ENCODE measurements at places on chromosomes 3 and 15. TPM values are rescaled to one million over a fixed set of nuclear protein-coding genes. Genes with fewer than 3 reads are reported as not detected.

GRCh38 chr15:70057931-70058641 is 39.6 kb downstream of the TLE3 start:
- no peak for DNase-seq

DNA sequence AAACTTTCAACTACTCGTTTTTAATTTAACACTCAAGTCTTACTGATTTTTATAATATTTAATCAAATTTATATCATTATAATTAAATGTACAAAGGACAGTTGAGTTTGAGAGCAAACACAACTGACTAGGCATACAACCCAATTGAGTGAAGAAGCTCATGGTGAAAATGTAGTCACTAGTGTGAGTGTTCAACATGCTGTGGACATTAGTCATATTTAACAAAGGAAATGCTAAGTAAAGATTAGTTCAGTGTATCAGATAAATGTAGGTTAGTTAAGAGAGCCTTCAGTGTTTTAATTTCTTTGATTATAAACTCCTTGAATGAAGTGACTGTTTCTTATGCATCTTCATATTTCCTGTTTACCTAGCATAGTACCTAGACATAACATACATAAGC is 444.2 kb upstream of the GOLIM4 start:
- peak; percentile 23 for DNase-seq

DNA sequence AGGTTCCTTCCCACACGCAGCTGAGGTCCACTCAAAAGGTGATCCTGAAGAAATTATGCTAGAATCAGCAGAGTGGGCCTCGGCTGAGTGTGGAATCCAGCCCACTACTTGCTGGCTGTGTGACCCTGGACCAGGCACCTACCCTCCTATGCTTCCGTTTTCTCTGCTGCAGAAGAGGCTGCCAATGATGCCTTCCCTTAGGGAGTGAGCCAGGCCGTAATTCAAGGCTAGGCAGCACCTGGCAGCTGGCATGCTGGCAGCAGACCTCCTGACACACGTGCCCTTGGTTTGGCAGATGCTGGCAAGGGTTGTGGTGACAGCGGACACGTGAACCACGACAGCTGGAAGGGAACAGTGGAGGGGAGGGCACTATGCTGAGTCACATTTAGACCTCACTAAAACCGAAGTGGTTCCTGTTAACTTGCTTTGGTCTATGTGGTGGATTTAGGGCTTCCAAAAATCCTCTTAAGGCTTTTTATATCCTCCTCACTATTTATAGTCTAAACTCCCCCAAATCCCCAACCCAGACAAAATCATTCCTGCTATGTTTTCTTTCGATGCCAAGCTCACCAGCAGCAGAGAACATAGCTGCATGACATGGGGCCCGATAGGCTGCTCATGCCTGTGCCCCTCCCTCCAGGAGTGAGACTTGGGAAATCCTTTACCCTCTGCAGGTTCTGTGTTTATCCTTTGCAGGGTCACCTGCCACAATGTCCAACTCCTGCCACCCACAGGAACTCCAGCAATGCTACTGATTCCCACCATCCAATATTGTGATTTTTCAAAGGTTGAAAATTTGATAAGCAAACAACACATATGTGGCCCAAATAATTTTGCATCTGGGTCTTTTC is 10.6 kb upstream of the PCSK6 start:
- DNase-seq: no peak

DNA sequence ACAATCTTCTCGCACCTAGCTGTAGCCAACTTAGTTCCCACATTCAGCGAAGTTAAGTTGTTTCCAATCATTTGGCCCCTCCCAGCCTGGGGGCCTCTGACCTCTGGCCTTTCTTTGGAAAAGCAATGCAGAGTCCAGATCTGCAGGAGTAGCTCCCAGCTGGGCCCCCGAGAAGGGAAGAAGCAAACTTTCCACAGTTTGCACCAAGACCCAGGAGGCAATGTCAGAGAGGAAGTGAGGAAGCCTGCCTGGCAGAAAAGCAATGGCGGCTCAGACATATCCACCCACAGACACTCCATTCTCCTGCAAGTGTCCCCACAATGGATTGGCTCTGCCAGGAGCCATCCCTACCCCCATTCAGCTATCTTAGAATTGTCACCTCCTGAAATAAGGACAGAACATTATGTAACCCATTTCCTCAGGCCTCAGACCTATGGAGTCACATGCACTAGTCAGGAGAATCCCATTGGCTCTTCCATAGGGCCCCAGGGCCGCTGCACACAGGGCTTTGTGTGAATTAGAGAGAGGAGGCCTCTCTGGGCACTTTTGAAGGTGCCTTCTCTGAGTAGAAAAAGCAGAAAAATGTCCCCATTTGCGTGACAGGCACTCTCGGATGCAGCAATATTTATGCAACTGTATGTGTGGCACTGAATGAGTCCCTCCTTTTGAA is 3.0 kb upstream of the BUB1B start:
- no peak for DNase-seq

DNA sequence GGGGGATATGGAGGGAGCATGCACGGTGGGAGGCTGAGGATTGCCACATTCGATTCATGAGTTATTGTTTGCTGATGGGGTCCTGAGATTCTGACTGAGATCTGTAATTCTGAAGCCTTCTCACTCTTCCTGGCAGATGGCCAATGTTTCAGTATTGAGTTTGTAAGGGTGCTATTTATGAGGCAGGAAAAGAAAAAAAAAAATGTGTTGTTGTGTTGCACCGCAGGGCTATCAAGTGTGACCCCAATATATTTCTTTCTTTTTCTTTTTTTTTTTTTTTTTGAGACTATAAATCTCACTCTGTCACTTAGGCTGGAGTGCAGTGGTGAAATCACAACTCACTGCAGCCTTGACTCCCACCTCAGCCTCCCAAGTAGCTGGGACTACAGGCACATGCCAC is 3.2 kb upstream of the SENP2 start:
- DNase-seq: no peak

GRCh38 chr3:179323197-179324110 is 623 bp downstream of the ZNF639 start:
- peak; percentile 70 for DNase-seq

GRCh38 chr3:30779686-30780287 is 114.7 kb downstream of the GADL1 start:
- DNase-seq: peak; percentile 38

- peak; percentile 84 for DNase-seq
Measured at GRCh38 chr3:131543714-131544113, 40.9 kb upstream of the MRPL3 start.

Gene A4GNT
- total RNA-seq: not detected

Measured in IMR-90 (cell line).